Posterior cingulate gyrus (tissue), 11 donors: ENCODE measurements at places on chromosomes 7 and 10.

GRCh38 chr7:143434660-143435059 lies 8.6 kb upstream of the TAS2R60 start:
- DNase-seq, result no peak

- DNase-seq, result no peak
Measured at GRCh38 chr7:21898265-21898930, 47.3 kb downstream of the CDCA7L start.

- DNase-seq, result no peak
Measured at GRCh38 chr7:106276513-106276912, 8.3 kb downstream of the NAMPT start.

DNA sequence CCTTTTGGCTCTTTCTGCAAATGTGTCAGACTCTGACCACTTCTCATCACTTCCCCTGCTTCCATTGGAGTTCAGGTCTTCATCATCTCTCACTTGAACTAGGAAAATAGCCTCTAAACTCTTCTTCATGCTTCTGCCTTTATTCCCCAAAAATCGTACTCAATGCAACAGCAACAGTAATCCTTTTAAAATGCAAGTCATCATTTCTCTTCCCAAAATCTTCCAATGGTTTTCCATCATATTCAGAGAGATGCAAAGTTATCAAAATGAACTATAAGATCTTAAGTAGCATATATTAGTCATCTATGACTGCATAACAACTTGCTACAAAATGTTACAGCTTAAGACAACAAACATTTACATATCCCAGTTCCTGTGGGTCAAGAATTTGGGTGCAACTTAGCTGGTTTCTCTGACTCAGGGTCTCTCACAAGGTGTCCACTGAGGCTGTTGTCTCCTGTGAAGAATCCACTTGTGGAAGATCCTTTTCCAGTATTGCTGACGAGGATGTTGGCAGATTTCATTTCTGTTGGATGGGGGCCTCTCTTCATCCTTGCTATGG lies 31.0 kb upstream of the ETV1 start:
- no peak for DNase-seq

DNA sequence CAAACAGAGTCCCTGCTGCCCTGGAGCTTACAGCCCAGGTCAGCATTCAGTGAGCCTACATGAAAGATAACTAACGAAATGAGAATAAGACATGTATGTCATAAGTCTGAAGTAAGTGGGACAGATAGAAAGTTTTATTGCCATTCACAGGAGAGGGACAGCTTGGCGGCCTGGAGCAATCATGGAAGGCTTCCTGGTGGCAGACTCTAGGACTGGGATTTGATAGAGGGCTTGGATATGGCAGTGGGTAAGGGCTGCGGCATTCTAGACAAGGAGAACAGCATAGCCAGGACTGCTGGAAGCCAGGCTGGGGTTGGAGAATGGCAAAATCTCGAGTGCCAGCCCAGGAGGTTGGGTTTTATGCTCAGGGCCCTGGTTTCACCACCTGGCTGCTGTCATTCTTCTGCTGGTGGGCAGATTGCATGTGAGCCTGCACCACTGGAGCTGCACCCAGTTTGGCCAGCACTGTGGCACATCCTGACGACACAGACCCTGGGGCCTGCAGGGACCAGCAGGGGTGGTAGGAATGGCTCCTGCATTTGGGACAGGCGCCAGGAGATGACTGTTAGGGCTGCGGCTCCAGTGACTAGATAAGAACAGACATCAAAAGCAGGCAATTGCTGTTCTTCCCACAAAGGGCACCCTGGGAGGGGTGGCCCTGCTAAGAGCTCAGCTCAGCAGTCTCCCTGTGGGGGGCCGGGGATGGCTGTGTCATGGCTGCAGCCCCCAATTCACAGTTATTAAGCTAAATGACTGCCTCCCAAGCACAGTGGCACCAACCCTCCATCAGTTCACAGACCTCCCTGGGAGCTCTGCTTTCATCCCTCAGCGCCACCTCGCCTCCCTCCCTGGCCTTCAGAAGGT lies 161.1 kb downstream of the RPS24 start:
- DNase-seq, result no peak

GRCh38 chr10:96505150-96506136 lies 8.3 kb downstream of the TLL2 start:
- DNase-seq, result no peak

DNA sequence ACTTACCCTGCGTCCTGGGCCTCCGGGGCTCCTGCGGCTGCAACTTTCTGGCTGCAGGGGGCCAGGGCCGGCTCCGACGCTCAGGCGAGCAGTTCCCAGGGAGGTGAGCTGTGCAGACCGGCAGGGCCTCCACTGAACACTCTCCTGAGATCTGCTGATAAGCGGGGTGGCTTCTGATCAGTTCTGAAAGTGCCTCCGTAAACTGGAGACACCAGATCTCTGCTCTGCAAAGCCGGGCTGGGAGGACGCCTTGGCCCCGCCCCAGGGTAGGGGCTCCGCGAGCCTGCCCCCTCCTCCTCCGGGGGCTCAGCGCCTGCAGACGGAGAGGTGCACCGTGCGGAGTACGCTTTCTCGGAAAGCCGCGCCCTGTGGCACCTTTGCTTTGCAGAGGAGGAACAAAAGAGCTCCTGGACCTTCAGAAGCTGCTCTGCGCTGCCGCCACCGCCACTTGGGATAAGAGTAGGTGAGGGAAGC lies 141.3 kb upstream of the VKORC1L1 start:
- DNase-seq, result no peak

DNA sequence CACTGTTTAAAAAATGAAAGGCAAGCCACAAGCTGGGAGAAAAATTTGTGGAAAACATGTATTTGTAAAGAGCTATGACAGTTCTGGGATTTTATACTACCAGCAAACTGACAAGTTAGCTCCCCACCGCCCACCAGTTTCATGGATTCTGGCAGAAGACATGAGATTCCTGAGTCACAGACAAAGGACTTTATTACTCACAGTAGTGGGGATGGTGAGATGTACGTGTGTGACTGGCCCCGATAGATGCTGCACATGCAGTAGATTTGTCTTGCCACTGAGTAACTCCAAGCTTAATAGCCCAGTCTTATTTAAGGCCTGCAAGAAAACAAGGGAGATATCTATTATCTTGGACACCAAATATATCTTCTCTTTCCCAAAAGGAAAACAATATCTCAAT lies 281.7 kb downstream of the AHR start:
- DNase-seq, result no peak

GRCh38 chr10:17234431-17234945 lies 6.4 kb downstream of the VIM start:
- no peak for DNase-seq

- DNase-seq, result no peak
Measured at GRCh38 chr7:83819911-83820310, 171.0 kb upstream of the SEMA3E start.

DNA sequence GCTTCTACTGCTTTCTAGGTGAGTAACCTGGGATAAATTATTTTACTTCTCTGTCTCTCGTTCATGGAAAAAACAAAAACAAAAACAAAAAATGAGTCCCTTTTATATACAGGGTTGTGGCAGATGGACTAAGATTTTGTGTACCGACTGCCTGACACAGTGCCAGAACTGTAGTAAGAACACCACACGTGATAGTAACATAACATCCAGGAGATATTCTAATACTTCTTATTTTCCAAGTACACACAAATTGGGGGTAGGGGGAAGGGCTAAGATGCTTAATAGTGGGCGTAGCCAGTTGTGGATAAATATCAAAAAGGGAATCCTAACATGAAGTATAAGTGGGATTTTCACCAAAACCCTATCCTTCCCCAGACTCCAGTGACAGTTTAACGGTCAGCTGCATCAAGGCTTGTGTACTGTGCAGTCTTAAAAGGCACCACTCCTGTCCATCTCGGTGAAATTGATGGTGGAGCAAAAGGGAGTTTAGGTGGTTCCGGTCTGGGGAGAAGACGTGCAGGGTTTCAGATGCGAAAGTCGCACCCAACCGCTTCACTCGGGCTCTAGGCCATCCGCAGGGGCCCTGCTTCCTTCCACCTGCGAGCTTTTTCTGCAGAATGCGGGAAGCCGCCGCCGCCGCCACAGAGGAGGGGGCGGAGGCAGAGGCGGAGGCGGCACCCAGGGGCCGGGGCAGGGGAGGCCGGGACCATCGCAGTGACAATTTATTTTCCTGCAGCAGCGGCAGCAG lies at the start of gene STAMBPL1:
Gene STAMBPL1 (plus strand): TSS at position 712 of the 748 bp plus-strand sequence. CDS start 21,464 bp downstream, outside the sequence.
- peak; percentile 93 for DNase-seq

GRCh38 chr7:137731436-137731835 lies 115.3 kb downstream of the DGKI start:
- DNase-seq, result no peak

DNA sequence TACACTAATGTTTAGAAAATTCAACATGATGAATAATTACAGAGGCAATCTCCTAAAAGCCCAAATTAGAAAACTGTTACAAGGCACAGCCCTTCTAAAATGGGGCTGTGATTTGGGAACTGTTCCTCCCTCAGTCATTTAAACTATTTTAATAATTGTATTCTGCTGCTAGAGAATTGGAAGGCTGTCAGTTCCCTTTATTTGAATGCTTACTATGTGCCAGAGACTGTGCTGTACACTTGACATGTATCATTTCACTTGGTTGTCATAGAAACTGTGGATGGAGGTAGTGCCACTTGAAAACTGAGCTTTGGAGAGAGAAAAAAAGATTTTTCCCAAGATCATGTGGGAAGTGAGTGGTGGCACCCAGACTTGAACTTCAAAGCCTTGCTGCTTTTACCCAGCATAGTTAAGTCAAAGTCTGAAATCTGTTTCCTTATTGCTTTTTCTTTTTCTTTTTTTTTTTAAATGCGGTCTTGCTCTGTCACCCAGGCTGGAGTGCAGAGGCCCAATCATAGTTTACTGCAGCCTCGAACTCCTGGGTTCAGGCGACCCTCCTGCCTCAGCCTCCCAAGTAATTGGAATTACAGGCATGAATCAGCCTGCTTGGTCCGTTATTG lies 23.6 kb downstream of the UBE2D1 start:
- no peak for DNase-seq

DNA sequence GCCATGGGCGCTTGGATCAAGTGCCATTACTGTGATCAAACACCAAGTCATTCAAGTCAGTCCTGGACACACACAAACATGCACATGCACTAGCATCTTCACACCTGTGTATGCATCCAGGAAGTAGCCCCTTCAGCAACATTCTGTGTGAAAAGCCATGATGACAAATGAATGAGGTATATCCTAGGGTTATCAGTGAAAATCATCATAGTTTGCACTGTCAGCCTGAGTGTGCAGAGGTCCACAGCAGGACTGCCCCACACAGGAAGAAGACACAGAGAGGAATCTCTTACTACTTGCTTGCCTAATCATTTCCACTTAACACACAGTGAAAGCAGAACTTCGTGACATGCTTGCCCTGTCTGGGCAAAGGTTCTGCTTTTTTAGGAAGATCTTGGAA lies 184.0 kb upstream of the ADO start:
- DNase-seq, result no peak

DNA sequence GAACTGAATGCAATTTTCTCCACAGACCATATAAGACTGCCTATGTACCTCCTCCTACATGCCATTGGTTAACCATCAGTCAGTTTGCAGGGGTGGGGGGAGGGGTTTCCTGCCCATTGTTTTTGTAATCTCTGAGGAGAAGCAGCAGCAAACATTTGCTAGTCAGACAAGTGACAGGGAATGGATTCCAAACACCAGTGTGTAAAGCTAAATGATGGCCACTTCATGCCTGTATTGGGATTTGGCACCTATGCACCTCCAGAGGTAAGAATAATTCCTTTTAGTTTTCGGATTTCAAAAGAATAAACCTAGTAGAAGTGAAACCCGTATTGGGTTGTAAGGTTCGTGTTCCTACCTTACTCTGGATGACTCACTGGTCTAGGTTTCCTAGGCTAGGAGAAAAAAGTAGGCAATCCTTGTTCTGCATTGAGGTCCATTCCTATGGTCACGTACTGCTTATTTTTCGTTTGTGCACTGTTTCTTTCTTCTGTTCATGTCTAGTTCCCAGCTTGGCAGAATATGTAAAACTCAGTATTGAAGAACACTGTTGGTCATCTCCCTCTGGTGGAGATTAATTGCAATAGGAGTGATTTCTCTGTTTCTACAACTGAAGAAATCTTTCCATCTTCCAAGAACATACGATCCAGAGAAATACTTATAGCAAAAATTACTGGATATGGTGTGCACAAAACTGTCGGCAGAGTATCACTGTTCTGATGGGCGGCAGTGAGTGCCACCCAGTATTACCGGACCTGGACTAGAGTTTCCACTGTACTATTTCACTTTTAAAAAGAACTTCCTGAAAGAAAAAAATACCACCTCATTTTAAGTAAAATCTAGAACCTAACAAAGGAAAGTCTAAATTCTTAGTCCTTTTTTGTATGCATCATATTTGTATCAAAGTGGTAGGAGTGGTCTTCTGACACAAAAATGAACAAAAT lies at the start of gene AKR1C3:
Gene AKR1C3 (plus strand): TSS at position 150 of the 941 bp plus-strand sequence. CDS start 31 bp downstream, at position 181.
- no peak for DNase-seq

GRCh38 chr7:130758429-130759056 lies 24.5 kb upstream of the KLF14 start:
- no peak for DNase-seq

DNA sequence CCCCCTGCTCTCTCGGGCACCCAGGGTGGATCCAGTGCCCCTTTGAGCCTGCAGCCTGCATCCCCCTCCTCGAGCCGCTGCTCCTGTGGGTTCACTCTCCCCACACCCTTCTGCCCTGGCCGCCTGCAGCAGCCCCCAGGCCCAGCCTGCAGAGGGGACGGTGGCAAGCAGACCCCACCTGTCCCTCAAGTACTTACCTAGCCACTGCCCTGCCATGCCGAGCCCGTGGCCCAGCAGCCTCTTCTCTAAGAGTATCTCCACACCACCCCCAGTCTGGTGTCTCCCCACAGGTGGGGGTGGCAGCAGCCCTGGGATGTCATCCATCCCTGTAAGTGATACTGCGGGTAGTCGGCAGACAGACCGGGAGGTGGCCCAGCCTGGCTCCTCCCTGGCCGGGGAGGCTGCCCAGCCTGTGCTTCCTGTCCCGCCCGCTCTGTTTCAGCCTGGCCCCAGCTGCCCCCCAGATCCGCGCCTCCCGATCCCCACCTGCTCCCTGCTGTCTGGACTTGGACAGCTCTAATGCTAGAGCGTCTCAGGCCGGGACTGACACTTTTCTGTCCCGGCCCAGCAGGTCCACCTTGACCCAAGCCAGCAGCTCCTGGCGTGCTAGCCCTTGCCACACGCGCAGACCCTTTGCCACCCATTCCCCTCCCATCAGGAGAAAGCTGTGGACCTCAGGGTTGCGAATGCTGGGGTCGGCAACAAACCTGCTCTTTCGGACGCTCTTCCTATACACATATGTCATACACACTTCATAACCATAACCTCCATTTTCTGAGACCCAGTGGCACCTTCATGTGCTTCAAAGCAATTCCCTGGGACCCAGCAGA lies 25.0 kb downstream of the YKT6 start:
- no peak for DNase-seq

GRCh38 chr7:7932553-7932952 lies 36.0 kb upstream of the GLCCI1 start:
- DNase-seq, result no peak

GRCh38 chr7:23072922-23073321 lies 32.7 kb upstream of the KLHL7 start:
- no peak for DNase-seq

DNA sequence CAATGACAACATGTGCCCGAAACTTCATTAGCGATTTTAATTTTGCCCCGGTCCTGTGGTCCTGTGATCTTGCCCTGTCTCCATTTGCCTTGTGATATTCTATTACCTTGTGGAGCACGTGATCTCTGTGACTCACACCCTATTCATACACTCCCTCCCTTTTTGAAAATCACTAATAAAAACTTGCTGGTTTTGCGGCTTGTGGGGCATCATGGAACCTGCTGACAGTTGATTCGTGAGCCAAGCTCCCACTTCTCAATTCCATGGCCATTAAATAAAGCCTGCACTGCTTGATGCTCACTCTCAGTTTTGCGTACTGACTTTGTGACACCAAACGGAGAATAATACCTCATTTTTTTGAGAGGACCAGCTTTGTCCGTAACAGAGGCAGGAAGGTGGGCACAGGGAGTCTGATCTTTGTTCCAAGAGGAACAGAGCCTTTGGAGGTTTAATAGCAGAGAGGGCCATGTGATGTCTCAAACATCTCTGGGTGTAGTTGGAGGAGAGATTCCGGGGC lies 3.8 kb upstream of the ADAMTS14 start:
- no peak for DNase-seq
